ENCODE measurements at places on chromosomes 6 and 20. TPM values are rescaled to one million over a fixed set of nuclear protein-coding genes. Genes with fewer than 3 reads are reported as not detected.
A peak's percentile ranks its signal among the peaks of the same experiment; 100 is the strongest.

Gene LINC00237
- total RNA-seq: not detected

Gene FAM135A
- total RNA-seq: 63.3 TPM

Gene PGBD1
- total RNA-seq: 6.6 TPM

Gene FAM83C
- total RNA-seq: 0.41 TPM

Gene TRERF1
- 11.2 TPM for total RNA-seq

Gene CALHM6
- 5.6 TPM for total RNA-seq

Gene SH3BGRL2
- 127 TPM for total RNA-seq

Gene PHIP
- total RNA-seq: 34.2 TPM

Gene TCFL5
- 4.3 TPM for total RNA-seq

- DNase-seq: peak; percentile 69
Measured at GRCh38 chr20:52193886-52194545, 2.4 kb upstream of the ZFP64 start.

DNA sequence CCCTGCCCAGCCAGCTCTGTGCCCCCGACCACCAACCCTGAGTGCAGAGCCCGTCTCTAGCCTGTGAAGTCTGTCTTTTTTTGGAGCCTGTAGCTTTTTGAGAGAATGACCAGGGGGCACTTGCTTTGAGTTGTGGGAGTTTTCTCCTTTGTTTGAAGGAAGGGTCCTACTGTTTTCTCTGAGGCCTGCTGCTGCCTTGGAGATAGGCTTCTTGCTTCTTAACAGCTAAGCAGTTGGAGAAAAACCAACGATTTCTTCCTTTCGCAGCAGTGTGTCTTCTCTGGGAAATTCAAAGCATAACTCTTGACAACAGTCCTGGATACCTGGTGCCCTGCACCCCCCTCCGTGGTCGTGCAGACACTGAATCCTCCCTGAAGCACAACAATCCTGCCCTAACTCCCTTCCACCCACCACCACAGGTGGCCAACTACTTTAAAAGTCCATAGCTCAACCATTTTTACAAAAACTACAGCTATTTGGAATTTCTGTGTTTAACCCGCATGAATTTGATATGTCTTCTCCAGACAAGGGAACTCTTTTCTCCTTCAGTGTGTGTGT is 61.0 kb downstream of the FAM50B start:
- no peak for DNase-seq

GRCh38 chr20:2131366-2131765 is 29.7 kb downstream of the STK35 start:
- no peak for DNase-seq

DNA sequence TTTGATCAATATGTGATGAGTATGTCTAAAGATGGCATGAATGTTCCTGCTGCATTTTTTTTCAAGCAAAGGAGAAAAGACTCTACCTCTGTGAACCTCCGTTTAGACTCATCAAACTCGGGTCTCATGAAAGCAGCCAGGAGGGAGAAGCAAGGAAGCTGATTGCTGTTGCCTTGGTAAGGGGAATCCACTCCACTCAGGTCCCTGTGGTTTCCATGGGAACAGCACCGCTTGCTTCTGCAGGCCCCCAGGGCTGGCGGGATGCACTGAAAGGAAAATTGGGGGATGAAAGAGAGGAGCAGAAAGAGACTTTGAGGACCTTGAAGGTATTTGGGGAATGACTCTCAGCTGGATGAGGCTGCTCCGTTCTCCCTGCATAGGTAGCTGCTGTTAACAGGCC is 249.6 kb upstream of the RIN2 start:
- no peak for DNase-seq

DNA sequence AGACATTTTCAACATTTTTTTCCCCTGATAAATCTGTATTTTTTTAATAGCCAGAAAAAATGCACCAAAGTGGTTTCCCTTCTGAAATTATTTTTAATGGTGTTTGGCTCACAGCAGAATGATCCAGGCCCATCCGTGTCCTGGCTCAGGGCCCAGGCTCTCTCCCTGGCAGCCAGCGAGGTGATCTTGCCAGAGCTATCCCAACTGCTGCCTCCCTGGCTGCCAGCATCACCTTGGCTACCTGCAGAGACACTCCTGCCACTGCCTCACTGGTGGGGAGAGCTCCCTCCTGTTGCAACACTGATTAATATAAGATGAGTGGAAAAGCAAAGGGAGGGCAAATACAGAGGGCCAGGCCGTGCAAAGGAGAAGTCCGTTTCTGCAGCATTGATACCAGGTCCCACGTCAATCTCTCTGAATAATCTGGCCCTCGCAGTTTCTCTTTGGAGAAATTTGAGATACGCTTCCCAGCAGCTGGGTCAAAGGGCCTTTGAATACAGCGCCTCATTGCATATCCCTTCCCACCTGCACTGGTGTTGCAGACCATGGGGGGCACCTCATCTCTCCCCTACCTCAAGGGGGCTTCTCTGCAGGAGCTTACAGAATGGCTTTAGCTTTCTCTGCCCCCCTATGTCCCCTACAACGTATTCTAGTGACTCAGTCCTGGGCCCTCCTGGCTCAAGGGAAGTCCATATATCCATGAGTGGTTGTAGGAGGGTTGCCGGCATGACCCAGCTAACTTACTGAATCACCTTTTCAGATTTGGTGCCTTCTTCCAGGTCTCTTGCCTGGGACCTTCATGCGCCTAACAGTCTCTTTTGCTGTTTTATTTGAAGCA is 12.8 kb upstream of the DSTN start:
- DNase-seq: peak; percentile 75

- peak; percentile 40 for DNase-seq
Measured at GRCh38 chr6:89281779-89282246, 33.3 kb downstream of the GABRR2 start.

GRCh38 chr6:5679691-5680090 is 327.0 kb downstream of the NRN1 start:
- DNase-seq: no peak

GRCh38 chr6:113102761-113103160 is 754.4 kb upstream of the MARCKS start:
- DNase-seq: no peak

DNA sequence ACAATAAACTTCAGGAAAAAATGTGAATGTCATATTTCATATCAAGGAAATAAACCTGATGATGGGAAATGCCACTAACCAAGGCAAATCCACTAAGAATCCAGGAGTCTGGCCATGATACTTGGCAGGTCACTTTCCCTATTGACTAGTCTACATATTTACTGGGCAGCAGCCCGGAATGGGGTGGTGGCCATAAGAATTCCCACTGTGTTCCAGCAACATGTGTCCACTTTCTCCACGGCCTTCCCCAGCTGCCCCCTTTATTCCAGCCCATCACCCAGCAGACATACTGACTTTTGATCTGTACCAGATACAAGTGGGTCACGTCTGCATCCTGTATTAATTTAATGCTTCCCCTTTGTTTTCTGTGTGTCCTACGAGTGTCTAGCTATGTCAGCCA is 234.5 kb upstream of the PRDM1 start:
- no peak for DNase-seq

DNA sequence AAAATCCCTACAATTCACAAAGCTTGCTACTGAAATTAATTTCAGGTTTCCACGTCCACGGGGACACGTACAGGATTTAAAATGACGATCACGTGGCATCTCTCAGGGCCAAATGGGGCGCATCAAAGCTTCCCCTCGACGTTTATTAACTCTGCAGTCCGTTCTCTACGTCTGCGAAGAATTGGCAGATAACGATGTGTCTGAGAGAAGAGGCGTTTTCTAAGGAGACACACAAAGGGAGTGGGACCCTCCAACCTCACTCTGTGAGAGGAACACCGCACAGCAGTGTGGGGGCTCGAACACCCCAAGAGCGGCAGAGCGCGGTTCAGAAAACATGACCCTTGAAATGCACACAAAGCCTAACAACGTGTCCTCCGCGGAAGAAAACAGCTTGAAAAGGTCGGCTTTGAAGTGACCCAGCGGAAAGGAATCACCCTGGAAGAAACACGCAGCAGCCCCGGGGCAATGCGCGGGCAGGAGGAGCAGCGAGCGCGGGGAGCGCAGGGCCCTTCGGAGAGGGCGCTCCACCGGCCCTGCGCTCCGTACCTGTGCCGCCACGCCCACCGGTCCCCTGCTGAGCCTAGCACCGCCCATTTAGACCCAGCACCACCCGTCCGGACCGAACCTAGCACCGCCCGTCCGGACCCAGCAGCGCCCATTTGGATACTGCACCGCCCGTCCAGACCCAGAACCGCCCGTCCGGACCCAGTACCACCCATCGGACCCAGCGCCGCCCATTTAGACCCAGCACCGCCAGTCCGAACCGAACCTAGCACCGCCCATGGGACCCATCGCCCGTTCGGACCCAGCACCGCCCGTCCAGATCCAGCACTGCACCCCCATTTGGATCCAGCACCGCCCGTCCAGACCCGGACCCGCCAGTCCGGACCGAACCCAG is 1.1 kb upstream of the AFDN start:
- peak; percentile 87 for DNase-seq

DNA sequence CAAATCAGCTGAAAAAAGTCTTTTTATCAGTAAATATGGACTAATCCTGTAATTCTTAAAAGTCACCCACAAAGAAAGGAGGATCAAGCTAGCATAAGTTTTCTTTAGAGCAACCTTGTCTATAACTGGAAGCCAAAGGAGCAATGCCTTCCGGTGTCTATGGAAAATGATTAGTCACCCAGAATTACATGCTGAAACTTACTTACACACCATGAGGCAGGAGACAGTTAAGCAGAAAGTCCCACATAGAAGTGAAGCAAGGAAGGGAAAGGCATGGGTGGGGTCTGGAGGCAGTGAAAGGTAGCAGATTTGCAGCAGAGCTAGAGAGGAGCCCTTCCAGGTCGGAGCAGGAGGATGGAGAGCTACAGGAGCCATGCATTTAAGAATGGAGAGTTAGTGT is 153.7 kb upstream of the RIPOR2 start:
- DNase-seq: no peak

DNA sequence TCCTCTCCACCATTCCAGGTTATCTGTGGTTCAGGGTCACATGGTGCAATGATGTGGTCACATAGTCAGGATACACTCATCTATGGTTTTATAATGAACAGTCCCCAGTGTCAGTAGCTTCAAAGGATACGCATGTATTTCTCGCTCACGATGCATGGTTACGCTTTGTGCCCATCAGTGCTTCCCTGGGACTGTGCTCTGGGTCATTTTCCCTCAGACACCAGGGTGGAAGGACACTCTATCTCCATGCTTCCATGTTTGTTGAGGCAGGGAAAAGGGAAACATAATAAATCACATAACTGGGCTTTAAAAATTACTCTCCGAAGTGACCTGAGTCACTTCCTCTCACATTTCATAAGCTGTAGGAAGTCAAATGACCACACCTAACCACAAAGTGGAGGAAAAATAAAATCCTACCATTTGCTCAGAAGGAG is 394.8 kb upstream of the NOX3 start:
- DNase-seq: no peak

DNA sequence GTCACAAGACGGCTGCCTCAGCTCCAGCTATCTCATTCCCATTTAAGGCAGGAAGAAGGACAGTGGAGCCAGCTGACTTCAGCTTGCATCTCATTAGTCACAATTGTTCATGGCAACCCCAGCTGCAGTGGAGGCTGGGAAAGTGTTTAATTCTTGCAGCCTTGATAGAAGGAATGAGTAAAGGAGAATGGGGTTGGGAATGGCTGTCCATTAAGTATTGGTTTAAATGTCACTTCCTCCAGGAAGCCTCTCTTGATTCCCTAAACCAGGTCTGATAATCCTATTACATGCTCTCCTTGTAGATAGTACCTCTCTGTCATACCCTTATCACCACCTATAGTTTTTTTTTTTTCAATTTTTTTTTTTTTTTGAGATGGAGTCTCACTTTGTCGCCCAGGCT is 166.4 kb downstream of the TFAP2C start:
- no peak for DNase-seq

DNA sequence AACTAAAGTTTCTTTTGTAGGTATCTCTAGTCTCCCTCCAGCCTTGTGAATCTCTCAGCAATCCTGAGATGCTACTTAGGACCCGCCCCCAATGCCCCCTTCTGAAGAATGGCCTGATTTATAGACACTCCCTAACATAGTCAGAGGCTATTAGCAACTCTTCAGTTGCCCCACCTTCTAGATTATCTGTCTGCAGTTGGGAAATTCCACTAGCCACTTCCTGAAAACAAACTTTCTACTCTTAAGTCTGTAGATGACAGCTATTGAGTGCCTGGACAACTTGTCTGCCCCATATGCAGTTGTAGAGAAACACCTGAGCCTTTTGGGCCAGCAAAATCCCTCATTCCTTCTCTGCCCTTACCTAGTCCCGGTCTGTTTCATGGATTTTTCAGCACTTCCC is 188.2 kb upstream of the PREP start:
- no peak for DNase-seq

- no peak for DNase-seq
Measured at GRCh38 chr20:1810926-1811620, 84.1 kb upstream of the SIRPA start.

DNA sequence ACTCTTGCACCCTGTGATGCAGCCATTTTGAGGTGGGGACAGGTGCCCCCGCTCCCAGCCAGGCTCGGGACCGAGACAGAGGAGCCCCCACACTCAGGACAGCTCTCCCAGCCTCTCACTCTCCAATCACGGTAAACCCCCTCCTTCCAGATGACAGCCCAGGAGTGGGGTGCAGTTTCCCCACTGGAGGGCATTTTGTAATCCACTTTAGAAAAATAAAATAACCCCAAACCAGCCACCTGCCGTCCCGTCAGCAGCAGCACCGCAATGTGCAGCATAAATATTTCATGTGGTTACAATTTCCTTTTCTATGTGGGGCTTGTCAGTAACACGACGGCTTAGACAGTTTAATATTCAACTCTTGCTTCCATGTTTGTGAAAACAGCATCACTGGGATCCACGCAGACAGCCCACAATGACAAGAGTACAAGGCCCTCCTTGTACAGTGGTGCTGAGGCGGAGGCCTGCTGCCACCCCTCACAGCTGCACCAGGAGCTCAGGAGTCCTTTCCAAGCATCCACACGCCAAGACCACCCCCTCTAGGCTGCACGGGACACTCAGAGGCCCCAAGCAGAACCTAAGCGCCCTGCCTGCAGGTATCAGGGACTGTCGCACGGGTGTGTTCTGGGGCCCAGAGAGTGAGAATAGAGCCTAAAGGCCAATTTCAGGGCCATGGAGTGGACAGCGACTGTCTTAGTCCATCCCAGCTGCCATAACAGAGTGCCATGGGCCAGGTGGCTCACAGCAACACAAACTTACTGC is 116.7 kb downstream of the JPH2 start:
- DNase-seq: no peak
